Naive B cell (primary cell): ENCODE measurements at places on chromosomes 13 and 19.

DNA sequence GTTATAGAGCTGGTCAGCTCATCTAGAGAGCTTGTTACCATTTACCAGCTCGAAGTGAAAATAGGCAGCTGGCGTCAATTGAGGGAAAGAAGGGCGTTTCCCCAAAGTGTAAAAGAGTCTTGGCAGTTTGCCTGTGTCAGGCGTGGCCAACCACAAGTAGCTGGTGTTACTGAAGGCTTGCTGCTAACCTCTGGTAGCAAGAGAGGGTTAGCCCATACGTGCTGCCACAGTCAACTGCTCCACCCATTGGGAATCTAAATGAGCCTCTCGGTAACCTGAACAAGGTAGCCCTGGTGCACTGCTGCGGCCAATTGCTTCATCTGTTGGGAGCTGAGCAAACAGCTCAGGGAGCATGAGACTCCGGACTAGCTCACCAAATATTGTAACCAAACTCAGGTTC is 314.9 kb upstream of the SLITRK5 start:
- no peak for DNase-seq

GRCh38 chr13:43391036-43391435 is 367.6 kb downstream of the DNAJC15 start:
- no peak for DNase-seq

DNA sequence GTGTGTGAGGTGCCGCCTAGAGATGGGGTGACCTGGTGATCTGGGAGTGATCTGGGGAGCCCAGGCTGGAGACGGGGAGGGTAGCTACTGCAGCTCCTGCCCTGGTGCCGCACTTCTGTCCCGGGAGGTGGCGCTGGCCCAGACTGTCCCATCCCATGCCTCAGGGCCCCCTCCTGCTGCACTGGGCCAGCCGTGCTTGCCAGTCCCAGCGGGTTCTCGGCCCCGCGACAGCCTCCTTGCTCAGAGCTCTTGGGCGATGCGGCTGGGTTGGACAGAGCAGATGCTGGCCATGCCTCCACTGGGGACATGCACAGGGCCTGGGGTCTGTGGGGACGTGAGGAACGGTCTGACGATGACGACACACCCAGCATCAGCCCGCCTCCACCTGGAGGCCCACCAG is 2.5 kb downstream of the RAX2 start:
- DNase-seq = no peak

DNA sequence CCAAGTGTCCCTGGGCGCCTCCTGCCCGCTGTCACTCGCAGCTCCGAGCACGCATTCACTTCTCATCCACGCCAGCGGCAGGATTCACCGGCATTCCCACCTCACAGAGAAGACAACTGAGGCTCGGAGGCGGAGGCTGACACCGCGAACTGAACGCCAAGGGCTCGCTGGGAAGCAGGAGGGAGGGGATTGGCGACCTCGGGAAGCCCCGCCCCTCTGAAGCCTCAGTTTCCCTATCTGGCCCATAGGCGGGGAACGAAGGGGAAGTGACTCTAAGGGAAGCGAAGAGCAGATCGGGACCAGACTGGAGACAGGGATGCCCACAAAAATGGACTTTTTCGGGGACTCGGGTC is 256 bp downstream of the MICOS13 start:
- DNase-seq = no peak

- no peak for DNase-seq
Measured at GRCh38 chr19:6273701-6274601, 5.8 kb downstream of the MLLT1 start.

DNA sequence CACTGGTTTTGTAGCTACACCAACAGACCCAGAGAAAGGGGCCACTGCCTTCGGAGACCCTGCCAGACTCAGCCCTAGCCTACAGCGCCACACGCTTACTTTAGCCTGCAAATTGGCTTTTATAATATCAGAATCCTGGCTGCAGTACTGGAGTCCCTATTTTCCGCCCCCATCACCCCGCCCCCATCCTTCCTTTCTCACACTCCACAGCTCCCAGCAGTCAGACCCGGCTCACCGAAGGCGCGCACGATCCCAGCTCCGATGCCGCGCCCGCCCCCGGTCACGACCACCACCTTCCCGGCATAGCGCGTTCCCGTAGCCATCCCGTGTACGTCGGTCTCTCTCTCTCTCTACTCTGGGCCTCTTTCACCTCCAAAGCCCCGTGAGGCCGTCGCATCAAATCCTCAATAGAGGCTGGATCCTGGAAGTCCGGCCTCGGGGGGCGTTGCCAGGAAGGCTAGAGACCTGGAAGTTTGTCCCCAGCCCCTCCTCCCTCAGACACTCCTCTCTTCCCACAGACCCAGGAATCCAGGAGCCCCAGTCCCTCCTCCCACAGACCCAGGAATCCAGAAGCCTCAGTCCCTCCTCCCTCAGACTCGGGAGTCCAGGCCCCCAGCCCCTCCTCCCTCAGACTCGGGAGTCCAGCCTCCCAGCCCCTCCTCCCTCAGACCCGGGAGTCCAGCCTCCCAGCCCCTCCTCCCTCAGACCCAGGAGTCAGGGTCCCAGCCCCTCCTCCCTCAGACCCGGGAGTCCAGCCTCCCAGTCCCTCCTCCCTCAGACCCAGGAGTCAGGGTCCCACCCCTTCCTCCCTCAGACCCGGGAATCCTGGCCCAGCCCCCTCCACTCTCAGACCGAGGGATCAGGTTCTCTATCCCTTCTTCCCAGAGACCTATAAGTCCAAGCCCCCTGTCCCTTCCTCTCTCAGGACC is at the start of gene HSD17B14:
TSS of gene HSD17B14 (minus strand) at position 403 of the 929 bp plus-strand sequence. CDS start at position 323, 80 bp downstream.
- DNase-seq = no peak

GRCh38 chr13:44413095-44413494 is 39.5 kb downstream of the SERP2 start:
- no peak for DNase-seq

DNA sequence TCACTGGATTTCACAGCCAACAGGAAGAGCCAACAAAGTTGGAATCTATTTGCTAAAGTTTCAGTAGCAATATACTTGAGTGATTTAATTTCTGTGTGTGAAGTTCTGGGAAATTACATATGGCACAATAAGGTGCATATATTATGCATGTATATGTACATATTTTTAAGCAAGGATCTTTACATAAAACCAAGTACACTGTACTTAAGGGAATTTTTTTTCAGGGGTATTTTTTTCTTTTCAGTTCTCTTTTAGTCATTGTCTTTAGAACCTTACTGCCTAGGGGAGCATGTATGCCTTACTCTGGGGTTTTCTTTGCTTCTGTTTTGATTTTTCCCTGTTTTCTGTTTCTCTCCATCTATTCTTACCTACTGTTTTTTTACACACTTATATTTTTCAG is 7.4 kb downstream of the RAP2A start:
- no peak for DNase-seq

DNA sequence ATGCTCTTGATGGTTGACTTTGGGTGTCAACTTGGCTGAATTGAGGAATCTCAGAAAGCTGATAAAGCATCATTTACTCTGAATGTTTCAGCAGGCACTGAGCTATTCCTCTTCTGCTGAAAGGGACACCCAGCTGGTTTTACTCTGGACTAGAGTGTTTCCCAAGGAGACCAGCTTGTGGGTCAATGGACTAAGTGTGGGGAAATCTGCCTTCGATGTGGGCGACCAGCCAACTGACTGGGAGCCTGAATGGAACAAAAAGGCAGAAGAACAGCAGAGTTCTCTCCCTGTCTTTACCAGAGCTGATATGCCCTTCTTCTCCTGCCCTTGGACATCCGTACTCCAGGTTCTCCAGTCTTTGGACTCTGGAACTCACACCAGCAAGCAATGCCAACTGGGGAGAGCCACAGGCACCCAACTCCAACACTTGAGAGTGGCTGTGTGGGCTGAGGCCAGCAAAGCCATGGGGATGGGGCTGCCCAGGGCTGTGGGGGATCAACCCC is 32.2 kb downstream of the MRPL57 start:
- no peak for DNase-seq

DNA sequence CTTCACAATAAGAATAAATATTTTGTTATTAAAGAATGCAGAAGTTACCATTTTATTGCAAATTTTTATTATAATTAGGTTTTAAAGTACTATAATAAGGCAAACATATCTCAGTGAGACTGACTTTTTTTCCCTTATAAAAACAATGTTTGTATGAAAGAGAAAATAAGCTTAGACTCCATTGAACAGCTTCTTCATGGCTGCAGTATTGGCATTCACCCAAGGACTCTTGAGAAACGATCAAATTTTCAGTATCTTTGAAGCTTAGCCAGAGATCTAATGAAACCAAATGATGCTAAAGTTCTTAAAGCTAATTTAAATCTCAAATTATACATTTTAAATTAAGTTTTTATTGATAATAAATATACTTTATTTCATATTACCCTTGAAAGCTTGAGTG is 128.3 kb downstream of the GGACT start:
- DNase-seq = no peak

DNA sequence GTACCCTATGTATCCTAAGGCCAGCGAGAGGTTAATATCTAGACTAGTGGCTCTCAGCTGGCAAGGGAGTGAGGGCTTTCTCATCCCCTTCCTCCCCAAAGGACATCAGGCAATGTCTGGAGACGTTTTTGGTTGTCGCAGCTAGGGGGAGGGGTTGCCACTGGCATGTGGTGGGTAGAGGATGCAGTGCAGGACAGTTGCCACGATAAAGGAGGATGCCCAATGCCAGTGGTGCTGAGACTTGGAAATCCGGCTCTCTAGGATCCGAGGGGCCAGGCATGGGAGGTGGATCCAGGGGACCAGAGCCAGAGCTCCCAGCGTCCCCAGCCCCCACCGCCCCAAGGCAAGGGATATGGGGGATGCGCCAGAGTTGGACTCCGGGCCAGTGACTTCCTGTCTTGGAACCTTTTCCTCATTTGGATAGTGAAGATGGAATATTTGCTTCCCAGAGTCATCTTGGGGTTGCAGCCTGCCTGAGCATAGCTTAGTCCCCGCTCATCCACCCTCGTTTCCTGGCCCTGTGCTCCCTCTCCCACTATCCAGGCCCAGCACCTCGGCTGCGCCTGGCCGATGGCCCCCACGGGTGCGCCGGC is 4.9 kb downstream of the SSC5D start:
- DNase-seq = no peak

DNA sequence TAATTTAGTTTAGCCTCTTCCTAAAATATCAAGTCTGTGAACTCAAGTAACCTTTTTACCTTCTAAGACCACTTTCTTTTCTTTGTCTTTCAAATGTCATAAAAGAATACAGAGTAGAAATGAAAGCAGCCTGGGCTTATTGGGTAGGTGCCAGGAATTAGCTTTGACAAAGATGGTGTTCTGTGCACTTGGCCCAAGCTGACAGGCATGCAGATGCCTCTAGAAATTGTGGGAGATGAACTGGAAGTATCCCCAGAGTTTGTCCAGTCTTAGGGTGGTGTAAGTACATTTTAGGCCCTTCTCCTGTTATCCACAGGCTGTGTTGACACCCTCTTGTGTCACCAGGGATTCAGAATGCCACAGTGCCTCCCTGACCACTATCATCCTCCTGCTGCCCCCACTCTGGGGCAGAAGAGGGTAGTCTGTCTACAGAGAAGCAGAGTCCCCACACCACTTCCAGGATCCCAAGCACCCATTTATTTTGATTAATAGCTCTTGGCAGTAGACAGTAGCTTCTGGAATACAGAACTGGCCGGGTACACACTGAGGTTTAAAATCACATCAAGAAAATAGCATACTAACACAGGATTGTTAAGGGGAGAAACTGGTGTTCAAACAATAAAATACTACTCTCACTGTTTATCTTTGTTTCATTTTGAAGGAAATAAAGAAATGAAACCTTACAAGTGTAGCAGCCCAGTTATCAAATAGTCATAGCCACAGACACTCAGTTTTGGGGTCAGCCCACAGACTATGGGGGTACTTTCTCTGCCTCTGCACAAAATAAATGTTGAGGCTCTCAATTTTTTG is 343.2 kb downstream of the KCNRG start:
- no peak for DNase-seq

GRCh38 chr13:40102854-40103253 is 447.4 kb downstream of the COG6 start:
- no peak for DNase-seq

DNA sequence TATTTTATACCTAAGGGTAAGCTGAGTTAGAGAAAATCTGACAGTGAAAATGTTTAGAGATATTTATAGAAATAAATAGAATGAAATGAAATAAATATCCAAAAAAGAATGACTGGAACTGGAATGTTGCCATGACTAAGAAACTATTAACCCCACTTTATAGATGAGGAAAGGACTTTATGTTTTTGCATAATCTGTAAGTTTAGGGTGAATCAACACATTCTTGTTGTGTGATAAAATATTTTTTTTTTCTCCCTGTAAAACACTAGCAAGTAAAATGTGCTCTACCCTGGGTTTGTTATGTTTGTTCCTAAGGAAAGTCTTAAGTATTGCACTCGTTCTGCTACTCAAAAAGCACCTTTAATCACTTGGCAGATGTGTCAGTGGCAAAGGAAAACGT is 83.8 kb upstream of the KL start:
- DNase-seq = no peak

- no peak for DNase-seq
Measured at GRCh38 chr19:21094347-21095025, 12.5 kb downstream of the ZNF714 start.
